ENCODE measurements at places on chromosomes 13 and 19.

DNA sequence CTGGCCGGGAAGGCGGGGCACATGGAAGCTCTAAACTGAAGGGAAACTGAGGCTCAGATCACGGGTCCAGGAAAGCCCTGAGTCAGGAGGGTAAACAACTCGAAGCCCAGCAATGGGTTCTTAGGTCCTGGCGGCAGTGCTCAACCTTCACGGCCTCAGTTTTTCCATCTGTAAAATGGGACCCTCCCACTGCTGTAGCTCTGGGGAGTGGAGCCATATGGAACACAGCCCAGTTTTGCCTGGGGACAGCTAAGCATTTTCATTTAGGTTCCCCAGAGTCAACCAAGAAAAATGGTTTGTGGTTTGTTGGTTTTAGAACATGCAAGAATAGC, 30.4 kb downstream of the CEBPG start:
- no peak for DNase-seq

DNA sequence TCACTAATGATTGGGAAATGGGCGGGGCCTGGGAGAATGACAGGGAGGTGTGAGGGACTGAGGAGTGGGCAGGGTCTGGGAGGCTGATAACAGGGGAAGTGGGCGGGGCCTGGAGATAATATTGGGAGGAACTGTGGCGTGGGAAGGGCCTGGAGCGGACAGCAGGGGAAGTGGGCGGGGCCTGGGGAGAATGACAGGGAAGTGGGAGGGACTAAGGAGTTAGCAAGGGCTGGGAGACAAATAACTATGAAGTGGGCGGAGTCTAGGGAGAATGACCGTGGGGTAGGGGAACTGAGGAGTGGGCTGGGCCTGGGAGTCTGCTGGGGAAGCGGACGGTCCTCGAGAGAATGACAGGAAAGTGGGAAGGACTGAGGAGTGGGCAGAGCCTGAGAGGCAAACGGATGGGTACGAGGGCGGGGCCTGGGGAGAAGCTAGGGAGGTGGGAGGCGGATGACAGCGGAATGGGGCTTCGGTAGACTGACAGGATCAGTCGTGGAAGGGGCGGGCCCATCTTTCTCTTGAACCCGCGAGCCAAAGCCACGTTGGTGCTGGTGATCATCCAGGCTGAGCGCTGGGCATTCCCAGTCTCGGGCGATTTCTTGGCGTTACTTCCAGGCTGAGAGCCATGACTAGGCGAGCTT, 14.0 kb upstream of the TUBB4A start:
- peak; percentile 96 for DNase-seq

DNA sequence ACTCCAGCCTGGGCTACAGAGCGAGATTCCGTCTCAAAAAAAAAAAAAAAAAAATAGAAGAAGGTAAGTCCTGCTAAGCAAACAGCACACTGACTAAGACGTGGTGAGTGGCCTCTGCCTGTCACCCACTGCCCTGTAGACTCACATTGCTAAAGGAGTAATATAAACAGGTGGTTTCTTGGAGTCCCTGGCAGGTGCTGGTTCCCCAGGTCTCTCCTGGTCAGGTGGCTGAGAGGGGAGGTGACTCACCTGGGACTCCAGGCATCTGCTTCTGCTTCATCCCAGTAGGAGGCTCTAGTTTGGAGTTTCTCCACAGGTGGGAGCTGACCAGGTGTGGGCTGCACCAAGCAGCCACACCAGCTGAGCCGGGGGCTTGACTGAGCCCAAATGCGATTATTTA, at the start of gene OR10H1:
Gene OR10H1 (minus strand): TSS at position 359 of the 400 bp plus-strand sequence. CDS start 7,627 bp downstream, outside the sequence.
- peak; percentile 50 for DNase-seq

GRCh38 chr13:34046457-34046856, 228.5 kb downstream of the RFC3 start:
- no peak for DNase-seq

- DNase-seq: peak; percentile 64
These were observed 1.6 kb downstream of the GATAD2A start for GRCh38 chr19:19406878-19407632.

DNA sequence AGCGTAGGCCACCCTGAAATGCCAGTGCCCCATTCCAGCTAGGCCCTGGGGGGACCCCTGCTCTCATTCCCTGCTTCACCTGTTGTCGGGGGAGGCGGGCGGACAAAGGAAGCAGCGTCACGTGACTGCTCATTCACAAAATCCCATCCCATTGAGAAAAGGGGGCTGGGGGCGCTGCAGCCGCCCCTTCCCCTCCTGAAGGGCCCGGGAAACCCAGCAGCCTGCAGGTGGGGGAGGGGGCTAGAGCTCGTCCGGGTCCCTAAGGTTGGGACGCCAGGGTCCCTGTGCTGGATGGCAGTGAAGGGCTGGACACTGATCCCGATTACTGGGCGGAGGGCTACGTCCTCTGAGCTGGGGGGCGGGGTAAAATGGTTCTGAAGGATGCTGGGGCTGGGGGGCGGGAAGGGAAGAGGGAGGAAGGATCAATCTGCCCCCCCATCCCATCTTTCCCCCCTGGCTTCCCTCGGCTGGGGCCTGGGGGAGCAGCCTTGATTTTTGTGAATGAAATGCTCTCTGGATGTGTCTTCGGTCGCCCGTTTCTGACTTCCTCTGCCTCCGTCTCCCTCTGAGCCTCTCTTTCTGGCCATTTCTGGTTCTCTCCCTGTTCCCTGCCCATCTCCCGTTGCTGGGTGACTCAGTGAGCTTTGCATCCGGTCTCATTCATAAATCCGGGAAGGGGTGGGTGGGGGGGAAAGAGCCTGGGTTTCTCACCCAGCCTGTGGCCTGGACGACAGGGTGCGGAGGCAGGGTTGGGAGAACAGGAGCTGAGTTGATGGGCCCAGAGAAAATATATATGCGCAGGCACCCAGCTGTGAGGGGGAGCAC, 816 bp downstream of the SPRED3 start:
- peak; percentile 73 for DNase-seq

Data from epithelial cell of esophagus (primary cell).